A549 treated with dexamethasone at 1 μM for 4 hours (cell line): ENCODE measurements at places on chromosomes 12 and 14. TPM values are rescaled to one million over a fixed set of nuclear protein-coding genes. Genes with fewer than 3 reads are reported as not detected.

GLIPR1L2 gene
- 0.08 to 0.25 TPM (median 0.11 TPM) in 5 replicates for total RNA-seq

CELA1 gene
- total RNA-seq: not detected in 5 replicates

GZMH gene
- total RNA-seq: not detected in 5 replicates

RNASE7 gene
- not detected in 5 replicates for total RNA-seq

CDKN3 gene
- 73.7 to 83.3 TPM (median 76.3 TPM) in 5 replicates for total RNA-seq

CFAP251 gene
- 1.1 to 1.5 TPM (median 1.3 TPM) in 5 replicates for total RNA-seq

ST8SIA1 gene
- total RNA-seq: 0.09 TPM in 1 of 5 replicates, not detected in the others

GRIP1 gene
- total RNA-seq: 1.0 to 4.3 TPM (median 2.1 TPM) in 5 replicates

TBX5 gene
- total RNA-seq: not detected in 5 replicates

RDH16 gene
- total RNA-seq: 0.18 to 0.39 TPM (median 0.26 TPM) in 5 replicates

SELPLG gene
- 0.82 to 1.2 TPM (median 0.99 TPM) in 5 replicates for total RNA-seq

NELL2 gene
- 0.09 to 0.33 TPM (median 0.22 TPM) in 5 replicates for total RNA-seq

PZP gene
- not detected in 5 replicates for total RNA-seq

ANHX gene
- not detected in 5 replicates for total RNA-seq

TPH2 gene
- 0.06 TPM in 1 of 5 replicates, not detected in the others for total RNA-seq

GUCY2C gene
- 0.03 TPM in 1 of 5 replicates, not detected in the others for total RNA-seq

FOXG1 gene
- total RNA-seq: 0.15 to 0.25 TPM (median 0.23 TPM) in 5 replicates

TMPRSS12 gene
- not detected in 5 replicates for total RNA-seq

EML5 gene
- 0.37 to 0.56 TPM (median 0.44 TPM) in 5 replicates for total RNA-seq

ABHD12B gene
- not detected in 5 replicates for total RNA-seq

HSPB8 gene
- total RNA-seq: 14.4 to 21.9 TPM (median 18.3 TPM) in 5 replicates

KIF5A gene
- 0.12 to 0.27 TPM (median 0.20 TPM) in 5 replicates for total RNA-seq

ASPG gene
- total RNA-seq: 0.03 to 0.12 TPM (median 0.05 TPM) in 4 of 5 replicates, not detected in the other

AKAP5 gene
- 0.26 to 0.49 TPM (median 0.33 TPM) in 5 replicates for total RNA-seq

TNFAIP2 gene
- total RNA-seq: 215 to 308 TPM (median 294 TPM) in 5 replicates

PSMB11 gene
- total RNA-seq: not detected in 5 replicates

SYT1 gene
- total RNA-seq: 4.6 to 6.7 TPM (median 5.6 TPM) in 5 replicates

EP400 gene
- total RNA-seq: 17.7 to 28.7 TPM (median 27.4 TPM) in 5 replicates

NINJ2 gene
- 0.42 to 0.71 TPM (median 0.53 TPM) in 5 replicates for total RNA-seq

GALNT8 gene
- 0.02 TPM in 1 of 5 replicates, not detected in the others for total RNA-seq

BDKRB2 gene
- total RNA-seq: 0.91 to 1.3 TPM (median 1.1 TPM) in 5 replicates

ABCC9 gene
- 0.01 to 0.02 TPM in 2 of 5 replicates, not detected in the others for total RNA-seq

LRRC43 gene
- 0.09 to 0.24 TPM (median 0.21 TPM) in 5 replicates for total RNA-seq

TMBIM6 gene
- 389 to 531 TPM (median 511 TPM) in 5 replicates for total RNA-seq

HOTAIR gene
- 0.12 to 0.40 TPM (median 0.24 TPM) in 5 replicates for total RNA-seq

MYBPC1 gene
- total RNA-seq: 0.08 to 0.13 TPM in 2 of 5 replicates, not detected in the others

CLEC9A gene
- total RNA-seq: not detected in 5 replicates

PPP1R3E gene
- total RNA-seq: 3.0 to 4.2 TPM (median 4.2 TPM) in 5 replicates

OTOGL gene
- not detected in 5 replicates for total RNA-seq

ARG2 gene
- total RNA-seq: 1.4 to 2.3 TPM (median 1.8 TPM) in 5 replicates

PNN gene
- total RNA-seq: 41.9 to 47.6 TPM (median 46.2 TPM) in 5 replicates

HPD gene
- total RNA-seq: 1.4 to 2.7 TPM (median 2.2 TPM) in 5 replicates

CCDC184 gene
- total RNA-seq: 2.3 to 3.1 TPM (median 2.9 TPM) in 5 replicates

MYO1H gene
- not detected in 5 replicates for total RNA-seq

MIPOL1 gene
- 1.8 to 3.4 TPM (median 2.5 TPM) in 5 replicates for total RNA-seq

RABGGTA gene
- total RNA-seq: 13.5 to 15.8 TPM (median 14.7 TPM) in 5 replicates

WIF1 gene
- not detected in 5 replicates for total RNA-seq

P3H3 gene
- 19.9 to 28.7 TPM (median 24.8 TPM) in 5 replicates for total RNA-seq

NRIP2 gene
- not detected in 5 replicates for total RNA-seq

LYZ gene
- 0.06 to 0.45 TPM (median 0.07 TPM) in 3 of 5 replicates, not detected in the others for total RNA-seq

PGF gene
- total RNA-seq: 4.8 to 5.6 TPM (median 5.0 TPM) in 5 replicates

C12orf60 gene
- total RNA-seq: 1.3 to 2.1 TPM (median 1.5 TPM) in 5 replicates

NIN gene
- 12.8 to 20.6 TPM (median 18.5 TPM) in 5 replicates for total RNA-seq

ENDOU gene
- 0.07 to 0.09 TPM in 2 of 5 replicates, not detected in the others for total RNA-seq

SOCS2 gene
- 13.6 to 23.1 TPM (median 15.8 TPM) in 5 replicates for total RNA-seq

KCNA5 gene
- not detected in 5 replicates for total RNA-seq

PLCZ1 gene
- not detected in 5 replicates for total RNA-seq
